Stimulated activated CD4-positive, alpha-beta T cell treated with anti-CD3 and anti-CD28 coated beads, Interleukin-1b, Interleukin-23, amount 100 ng/mL, for 1 hour (primary cell): ENCODE measurements at places on chromosomes 7 and 10.

DNA sequence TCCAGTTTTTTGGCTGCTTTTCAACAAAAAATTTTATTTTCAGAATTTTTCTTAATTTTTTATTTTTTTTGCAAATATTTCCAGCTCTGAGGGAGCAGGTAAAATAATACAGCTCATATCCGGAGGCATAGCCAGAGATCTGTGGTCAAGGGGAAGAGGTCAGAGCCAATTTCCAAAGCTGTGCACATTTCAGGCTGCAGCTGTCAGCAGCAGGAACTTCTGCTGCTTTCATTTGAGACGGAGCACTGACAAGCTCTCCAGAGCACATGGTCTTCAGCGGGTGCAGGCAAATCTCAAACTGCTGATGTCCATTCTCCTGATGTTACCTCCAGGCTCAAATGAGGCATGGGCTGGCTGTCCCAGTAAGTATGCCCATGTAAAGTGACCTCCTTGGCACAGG, 31.1 kb downstream of the SLC26A4 start:
- DNase-seq: no peak

GRCh38 chr7:131616487-131617200, 60.2 kb upstream of the PODXL start:
- no peak for DNase-seq

DNA sequence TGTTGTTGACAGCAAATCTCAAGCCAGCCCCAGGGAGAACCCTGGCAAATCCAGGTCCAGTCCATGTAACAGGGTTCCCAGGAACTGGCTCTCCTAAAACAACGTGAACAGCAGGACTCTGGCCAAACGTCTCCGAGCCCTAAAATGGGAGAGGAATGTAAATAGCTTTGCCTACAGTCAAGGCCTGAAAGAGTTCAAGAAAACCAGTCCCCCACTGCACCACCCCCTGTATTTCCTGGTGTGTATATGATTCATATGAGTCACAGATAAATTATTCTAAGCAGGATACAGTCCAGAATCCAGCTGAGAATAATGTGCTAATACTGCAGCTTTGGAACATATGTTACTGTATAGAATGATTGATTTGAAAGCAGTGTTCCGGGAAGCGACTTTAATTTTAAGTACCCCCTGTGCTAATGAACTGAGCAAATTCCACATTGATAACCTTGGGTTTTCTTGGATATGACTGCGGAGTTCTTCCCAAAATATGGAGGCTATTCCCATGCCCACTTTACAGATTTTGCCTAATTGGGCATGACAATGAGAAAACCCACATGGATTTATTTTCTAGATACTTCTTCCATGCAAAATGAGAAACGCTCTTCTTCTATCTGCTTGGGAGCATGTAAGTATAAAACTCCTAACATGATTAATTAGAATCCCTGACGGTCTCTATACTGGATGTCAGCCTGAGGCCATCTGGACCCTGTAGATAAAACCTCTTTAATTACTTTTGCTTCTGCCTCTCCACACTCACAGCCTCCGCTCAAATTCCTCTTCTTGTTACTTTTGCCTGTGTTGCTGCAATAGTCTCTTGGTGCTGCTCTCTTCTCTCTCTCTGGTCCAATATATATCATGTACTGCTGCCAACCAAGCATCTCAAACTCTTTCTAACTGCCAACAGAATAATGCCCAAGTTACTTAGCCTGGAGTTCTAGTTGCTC, 50.2 kb downstream of the LAMB4 start:
- DNase-seq: no peak

- DNase-seq: no peak
Observed at GRCh38 chr7:96397936-96398598, 76.2 kb upstream of the SLC25A13 start.

DNA sequence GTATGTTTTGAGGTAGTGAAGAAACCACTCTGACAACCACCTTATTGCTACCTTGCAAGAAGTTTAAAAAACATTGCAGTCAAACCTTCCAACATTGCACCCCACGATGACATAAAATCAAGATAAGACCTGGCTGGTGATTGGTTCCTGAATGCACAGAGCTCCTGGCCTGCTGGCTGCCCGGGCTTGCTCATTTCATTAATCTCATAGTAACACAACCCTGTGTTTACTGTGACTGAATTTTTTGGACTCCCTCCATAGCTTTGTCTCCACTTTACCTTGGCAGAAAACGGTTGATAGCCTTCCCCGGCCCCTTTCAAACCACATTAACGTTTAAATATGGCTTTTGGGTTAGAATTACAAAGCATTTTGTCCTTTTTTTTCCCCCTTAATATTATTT, 27.5 kb downstream of the VWA2 start:
- DNase-seq: no peak

DNA sequence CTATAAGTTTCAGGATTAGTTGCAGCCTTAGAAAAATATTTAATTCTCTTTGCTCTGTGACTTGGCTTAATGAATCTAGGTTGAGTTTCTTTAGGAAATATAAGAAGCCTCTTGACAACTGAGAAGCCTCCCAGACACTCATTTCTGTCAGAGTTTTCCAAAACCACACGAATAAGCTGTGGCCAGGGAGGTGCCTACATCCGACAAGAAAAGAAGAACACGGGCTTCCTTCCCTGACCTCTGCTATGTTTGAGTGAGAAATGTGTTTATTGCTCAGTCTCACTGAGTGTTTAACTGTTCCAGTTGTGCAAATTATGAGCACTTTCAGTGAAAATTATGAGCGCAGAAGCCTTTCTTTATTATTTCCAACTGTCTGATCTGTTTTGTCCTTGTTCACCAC, 105.0 kb downstream of the TRIL start:
- DNase-seq: no peak

- DNase-seq: no peak
Observed at GRCh38 chr7:156896388-156897022, 3.5 kb upstream of the LMBR1 start.

GRCh38 chr7:50155755-50156154, 62.7 kb upstream of the ZPBP start:
- DNase-seq: no peak

- DNase-seq: no peak
Observed at GRCh38 chr10:113732966-113733365, 18.5 kb upstream of the PLEKHS1 start.

GRCh38 chr7:90596671-90597562, 796 bp downstream of the CDK14 start:
- no peak for DNase-seq

DNA sequence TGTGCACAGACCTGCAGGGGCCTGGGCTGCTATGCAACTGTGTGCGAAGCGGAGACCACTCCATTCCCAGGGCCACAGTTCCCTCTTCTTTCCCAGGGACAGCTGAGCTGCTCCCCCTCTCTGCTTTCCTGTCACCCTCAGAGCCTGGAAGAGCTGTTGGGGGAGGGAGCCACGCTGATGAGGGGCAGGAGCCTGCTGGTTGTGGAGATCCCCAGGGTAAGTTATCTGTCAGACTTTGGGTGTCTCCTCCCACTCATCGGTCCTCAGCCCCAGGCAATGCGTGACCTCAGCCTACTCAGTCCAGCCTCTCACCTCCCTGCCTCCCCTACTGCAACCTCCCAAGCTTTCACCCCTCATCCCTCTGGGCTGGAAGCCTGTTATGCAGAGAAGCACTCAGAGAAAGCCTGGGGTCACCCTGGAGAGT, 53.5 kb downstream of the ZNF467 start:
- DNase-seq: no peak

GRCh38 chr10:11782793-11783557, 40.2 kb upstream of the PROSER2 start:
- no peak for DNase-seq
